ENCODE measurements at places on chromosomes 3 and 15. TPM values are rescaled to one million over a fixed set of nuclear protein-coding genes. Genes with fewer than 3 reads are reported as not detected.

The GPR27 gene
- not detected for total RNA-seq

The CLDN1 gene
- total RNA-seq: 2.2 TPM

The CEMIP gene
- total RNA-seq: 68.8 TPM

The RBP2 gene
- total RNA-seq: not detected

The RHOV gene
- total RNA-seq: 5.9 TPM
